Lung microvascular endothelial cell (primary cell): ENCODE measurements at places on chromosomes 1 and 21. TPM values are rescaled to one million over a fixed set of nuclear protein-coding genes. Genes with fewer than 3 reads are reported as not detected.

Gene CNIH3
- total RNA-seq: 1.3 and 1.8 TPM in 2 replicates

Gene KCNK2
- total RNA-seq: under 0.01 TPM in 1 of 2 replicates, not detected in the other

Gene TBX15
- total RNA-seq: under 0.01 and 4.1 TPM in 2 replicates

Gene HCN3
- total RNA-seq: 0.44 and 0.60 TPM in 2 replicates

Gene DNASE2B
- not detected in 2 replicates for total RNA-seq

Gene LCK
- total RNA-seq: under 0.01 TPM in 2 replicates

Gene F3
- total RNA-seq: 1.1 and 1.4 TPM in 2 replicates

Gene OPRD1
- not detected in 2 replicates for total RNA-seq

Gene OR2L3
- total RNA-seq: not detected in 2 replicates

Gene SDF4
- total RNA-seq: 59.3 and 93.5 TPM in 2 replicates

Gene SYT2
- total RNA-seq: not detected in 2 replicates

Gene EPHA10
- total RNA-seq: not detected in 2 replicates

Gene SLC5A9
- under 0.01 and 0.22 TPM in 2 replicates for total RNA-seq

Gene PRELP
- total RNA-seq: not detected in 2 replicates

Gene KRTAP21-2
- not detected in 2 replicates for total RNA-seq

Gene SLC35F3
- total RNA-seq: not detected in 2 replicates

Gene ARHGEF16
- 0.20 and 0.44 TPM in 2 replicates for total RNA-seq

Gene PBX1
- total RNA-seq: 0.99 and 1.3 TPM in 2 replicates

Gene PPOX
- total RNA-seq: 13.3 and 16.1 TPM in 2 replicates

Gene NID1
- total RNA-seq: 131 and 178 TPM in 2 replicates
